ENCODE measurements at places on chromosomes 3 and 15. TPM values are rescaled to one million over a fixed set of nuclear protein-coding genes. Genes with fewer than 3 reads are reported as not detected.
A peak's percentile ranks its signal among the peaks of the same experiment; 100 is the strongest.

DNA sequence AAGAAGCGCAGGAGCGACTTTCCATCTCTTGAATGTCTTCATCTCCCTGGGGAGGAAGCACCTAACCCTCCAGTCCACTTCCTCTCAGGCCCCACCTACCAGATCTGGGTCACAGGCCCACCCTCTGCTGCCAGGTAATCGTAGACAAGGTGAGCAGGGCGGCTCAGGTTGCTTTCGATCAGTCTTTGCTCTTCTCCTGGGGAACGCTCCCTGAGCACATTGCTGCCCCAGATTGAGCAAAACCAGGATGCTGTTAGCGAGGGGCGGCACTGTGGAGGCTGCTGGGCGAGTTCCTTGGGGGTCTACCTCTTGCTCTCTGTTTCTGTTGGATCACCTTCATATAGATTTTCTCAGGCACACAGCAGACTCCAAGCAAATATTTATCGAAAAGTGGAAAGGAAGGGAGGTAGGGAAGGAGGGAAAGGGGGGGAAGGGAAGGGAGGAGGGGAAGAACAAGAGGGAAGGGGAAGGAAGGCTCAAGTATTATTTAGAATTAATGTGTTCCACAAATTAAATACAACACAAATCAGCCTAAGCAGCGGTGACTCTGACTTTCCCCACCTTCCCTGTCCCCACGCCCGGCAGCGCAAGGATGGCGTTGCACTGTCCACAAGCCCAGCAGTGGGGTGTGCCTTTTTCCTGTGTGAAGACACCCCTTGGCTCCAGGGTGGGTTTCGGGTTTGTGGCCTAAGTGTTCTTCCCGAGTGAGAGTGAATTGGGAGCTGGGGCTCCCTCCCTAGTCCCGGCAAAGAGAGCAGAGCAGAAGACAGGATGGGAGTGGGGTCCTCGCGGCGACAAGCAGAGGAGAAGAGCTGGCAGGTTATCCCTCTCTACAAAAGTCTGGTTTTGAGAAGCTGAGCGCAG lies 6.1 kb upstream of the PCSK6 start:
- no peak overlapping the region for H3K4me3 ChIP-seq
- H3K4me1 ChIP-seq: peaks cover 8% of the 10 kb centered on the region

DNA sequence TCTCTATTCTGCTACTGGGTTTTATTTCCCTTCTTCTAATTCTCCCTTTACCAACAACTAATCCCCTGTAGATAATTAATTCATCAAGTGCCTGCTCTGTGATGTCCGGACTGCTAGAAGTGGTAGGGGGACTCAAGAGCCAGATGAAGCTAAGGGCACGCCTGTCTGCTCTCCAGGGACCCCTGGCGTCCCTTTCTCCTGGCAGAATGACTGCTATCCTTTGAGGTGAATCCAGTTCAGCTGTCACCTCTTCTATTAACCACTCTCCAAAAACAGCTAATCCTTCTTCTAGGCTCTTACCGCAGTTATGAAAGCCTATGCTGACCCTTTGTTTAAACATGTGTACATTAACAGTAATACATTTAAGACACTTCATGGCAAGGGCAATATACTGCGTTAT lies 1.4 kb upstream of the CHRNA7 start:
- H3K27me3 ChIP-seq: no peaks in the 10 kb centered on the region
- no peaks in the 10 kb centered on the region for H3K36me3 ChIP-seq
- DNase-seq: no peak
- H3K4me3 ChIP-seq: peak overlapping the region; percentile 74
- H3K27ac ChIP-seq: no peak overlapping the region
- H3K4me1 ChIP-seq: no peaks in the 10 kb centered on the region

GRCh38 chr3:37756311-37756710 lies 105.4 kb upstream of the CTDSPL start:
- H3K36me3 ChIP-seq: peaks cover 15% of the 10 kb centered on the region
- no peaks in the 10 kb centered on the region for H3K4me1 ChIP-seq
- H3K4me3 ChIP-seq: no peak overlapping the region
- no peak for DNase-seq

GRCh38 chr15:83844742-83845141 lies 190.8 kb downstream of the ADAMTSL3 start:
- H3K4me3 ChIP-seq: no peak overlapping the region
- H3K4me1 ChIP-seq: peaks cover 6% of the 10 kb centered on the region
- H3K36me3 ChIP-seq: no peaks in the 10 kb centered on the region
- H3K27ac ChIP-seq: no peak overlapping the region
- no peaks in the 10 kb centered on the region for H3K27me3 ChIP-seq
- DNase-seq: no peak

- DNase-seq: no peak
- no peak overlapping the region for H3K27ac ChIP-seq
- H3K4me3 ChIP-seq: no peak overlapping the region
- peaks cover 3% of the 10 kb centered on the region for H3K4me1 ChIP-seq
- H3K36me3 ChIP-seq: peaks cover 14% of the 10 kb centered on the region
These were observed 267.0 kb downstream of the PLCL2 start for GRCh38 chr3:17151598-17152373.

DNA sequence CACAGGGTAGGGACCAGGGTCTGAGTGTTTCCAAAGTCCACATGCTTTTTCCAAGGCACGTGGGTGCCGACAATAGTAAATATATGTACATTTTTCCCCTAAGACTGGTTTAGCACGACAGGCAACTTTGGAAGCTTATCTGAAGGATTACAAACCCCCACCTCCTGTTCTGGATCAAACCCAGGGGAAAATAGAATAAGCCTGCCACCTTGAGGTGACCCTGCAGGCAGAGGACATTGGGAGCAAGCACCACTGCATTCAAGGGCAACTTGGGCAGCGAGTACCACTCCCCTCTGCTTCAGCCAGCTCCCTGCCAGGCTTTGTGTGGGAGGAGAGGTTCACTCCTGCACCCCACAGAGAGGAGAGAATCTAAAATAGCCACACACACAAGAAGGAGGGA lies 44.8 kb downstream of the KBTBD12 start:
- no peaks in the 10 kb centered on the region for H3K36me3 ChIP-seq
- no peak for DNase-seq
- no peak overlapping the region for H3K4me3 ChIP-seq
- peaks cover under 1% of the 10 kb centered on the region for H3K4me1 ChIP-seq
- no peak overlapping the region for H3K27ac ChIP-seq

GRCh38 chr15:41819455-41820050 lies 8.3 kb upstream of the JMJD7 start:
- DNase-seq: no peak
- H3K27me3 ChIP-seq: no peaks in the 10 kb centered on the region
- H3K4me1 ChIP-seq: no peaks in the 10 kb centered on the region
- H3K27ac ChIP-seq: no peak overlapping the region
- peaks cover 76% of the 10 kb centered on the region for H3K36me3 ChIP-seq
- H3K4me3 ChIP-seq: no peak overlapping the region

ANKUB1 gene
- not detected for total RNA-seq

IL5RA gene
- not detected for total RNA-seq

MYL3 gene
- not detected for total RNA-seq

Data from thoracic aorta (tissue), 2 donors.